H1 (cell line): ENCODE measurements at places on chromosomes 2 and 18.

GRCh38 chr2:59858540-59858939 is 694.9 kb downstream of the BCL11A start:
- no peak overlapping the region for H3K4me3 ChIP-seq
- no peaks in the 10 kb centered on the region for H3K36me3 ChIP-seq
- no peaks in the 10 kb centered on the region for H3K27me3 ChIP-seq
- no peak for DNase-seq
- H3K27ac ChIP-seq, result no peak overlapping the region

GRCh38 chr2:3780477-3781402 is 77.4 kb downstream of the DCDC2C start:
- H3K4me1 ChIP-seq, result 0 out of 2 replicates have a peak, but pooled peaks cover 2% of the 10 kb centered on the region
- H3K27ac ChIP-seq, result no peak overlapping the region

DNA sequence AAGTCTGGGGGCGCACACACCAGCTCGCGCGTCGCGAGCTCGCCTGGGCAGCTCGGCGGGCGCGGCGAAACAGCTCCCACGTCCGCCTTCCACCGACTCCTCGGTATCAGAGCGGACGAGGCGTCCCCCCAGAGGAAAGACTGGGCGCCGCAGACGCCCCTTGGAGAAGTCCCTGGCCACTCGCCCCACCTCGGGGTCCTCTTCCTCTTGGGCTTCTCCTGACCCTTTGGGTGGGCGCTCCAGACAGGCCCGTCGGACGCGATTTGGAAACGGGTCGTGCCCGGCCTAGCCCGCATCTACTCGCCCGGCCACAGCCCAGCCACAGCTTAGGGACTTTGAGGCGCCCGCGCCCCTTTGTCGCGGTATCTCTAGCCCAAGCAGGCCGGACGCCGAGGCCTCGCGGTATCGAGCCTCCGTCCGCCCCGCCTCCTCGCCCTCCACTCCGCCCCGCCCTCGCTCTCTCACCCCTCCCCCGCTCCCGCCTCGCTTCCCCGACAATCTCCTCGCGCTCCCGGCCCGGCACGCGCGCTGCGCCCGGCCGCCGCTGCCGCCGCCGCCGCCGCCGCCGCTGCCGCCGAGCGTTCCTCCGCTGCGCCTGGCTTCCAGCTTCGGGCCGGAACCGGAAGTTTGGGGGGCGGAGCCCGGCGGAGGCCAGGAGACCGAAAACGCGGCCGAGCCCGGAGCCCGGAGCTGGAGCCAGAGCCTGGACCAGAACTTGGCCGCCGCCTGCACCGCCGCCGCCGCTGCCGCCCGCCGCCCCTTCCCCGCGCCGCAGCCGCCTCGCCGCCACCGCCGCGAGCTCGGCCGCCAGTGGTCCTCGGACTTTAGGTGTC is 749 bp upstream of the ACVR2A start:
- H3K27ac ChIP-seq, result peak overlapping the region; percentile 94
- peaks cover 10% of the 10 kb centered on the region for H3K4me1 ChIP-seq
- H3K27me3 ChIP-seq, result no peaks in the 10 kb centered on the region
- DNase-seq, result peak; percentile 92
- H3K4me3 ChIP-seq, result peak overlapping the region; percentile 71

GRCh38 chr2:20170704-20171250 is 54.2 kb downstream of the SDC1 start:
- H3K4me3 ChIP-seq, result no peak overlapping the region
- DNase-seq, result no peak
- peaks cover 3% of the 10 kb centered on the region; the same call in 1 of the 2 replicates for H3K4me1 ChIP-seq
- no peaks in the 10 kb centered on the region for H3K27me3 ChIP-seq
- no peak overlapping the region for H3K27ac ChIP-seq

DNA sequence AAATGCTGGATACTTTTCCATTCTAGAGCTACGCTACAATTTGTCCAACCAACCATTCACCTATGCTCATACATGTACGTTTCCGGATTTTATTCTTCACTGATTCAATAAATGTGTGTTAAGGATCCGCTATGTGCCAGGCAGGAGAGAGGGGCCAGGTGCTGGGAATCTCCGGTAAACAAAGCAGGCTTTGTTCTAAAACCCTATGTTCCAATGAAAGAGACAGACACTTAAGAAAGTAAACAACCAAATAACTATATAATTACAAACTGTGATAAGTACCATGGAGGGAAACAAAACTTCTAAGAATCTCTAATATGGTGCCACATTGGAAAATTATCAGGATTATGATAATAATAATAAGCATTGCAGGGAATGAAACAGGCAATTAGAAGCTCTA is 22.2 kb upstream of the POMC start:
- H3K36me3 ChIP-seq, result no peaks in the 10 kb centered on the region
- no peak overlapping the region for H3K27ac ChIP-seq
- H3K4me3 ChIP-seq, result no peak overlapping the region
- no peaks in the 10 kb centered on the region for H3K27me3 ChIP-seq
- DNase-seq, result no peak
- no peaks in the 10 kb centered on the region for H3K4me1 ChIP-seq

DNA sequence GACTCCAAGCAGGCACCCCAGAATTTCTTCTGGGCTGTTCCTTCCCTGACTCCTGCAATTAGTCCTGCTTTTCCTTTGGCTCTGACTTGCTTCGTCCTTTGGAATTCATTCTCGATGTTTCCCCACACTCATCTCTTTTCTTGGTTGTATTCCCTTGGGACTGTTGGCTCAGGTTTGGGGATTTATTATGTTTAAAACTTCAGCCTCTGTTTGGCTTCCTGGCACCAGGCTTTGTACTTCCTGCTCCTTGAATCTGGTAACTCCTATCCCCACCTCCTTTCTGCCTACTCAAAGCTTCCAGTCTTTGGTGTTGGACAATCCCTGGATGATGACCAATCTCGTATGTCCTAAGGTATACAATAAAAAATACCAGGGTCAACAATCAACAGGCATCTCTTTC is 1.8 kb upstream of the KCNE4 start:
- H3K4me3 ChIP-seq, result no peak overlapping the region
- H3K27ac ChIP-seq, result no peak overlapping the region
- H3K36me3 ChIP-seq, result no peaks in the 10 kb centered on the region
- DNase-seq, result no peak
- no peaks in the 10 kb centered on the region for H3K27me3 ChIP-seq

DNA sequence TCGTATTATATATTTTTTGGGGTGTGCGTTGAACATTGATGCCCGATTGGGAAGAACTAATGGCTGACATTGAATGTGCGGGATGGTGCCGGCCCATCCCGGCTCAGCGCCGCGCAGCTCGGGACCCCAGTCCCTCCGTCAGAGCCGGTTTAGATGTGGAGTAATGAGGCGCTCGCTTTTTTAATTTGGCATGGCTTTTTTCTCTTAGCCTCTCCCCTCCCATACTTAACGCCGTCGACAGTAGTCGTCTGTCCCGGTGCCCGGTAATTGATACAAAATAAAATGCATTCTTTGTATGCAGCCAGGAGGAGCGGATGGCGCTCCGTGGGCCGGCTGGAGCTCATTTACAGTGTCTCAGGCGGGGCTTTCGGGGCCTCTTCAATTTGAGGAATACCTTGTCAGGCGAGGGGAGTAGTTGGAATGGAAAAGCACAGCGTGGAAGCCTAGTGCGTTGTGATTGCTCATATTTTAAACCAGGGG is 209.2 kb downstream of the GBX2 start:
- H3K36me3 ChIP-seq, result no peaks in the 10 kb centered on the region
- no peak for DNase-seq
- no peak overlapping the region for H3K27ac ChIP-seq
- H3K27me3 ChIP-seq, result no peaks in the 10 kb centered on the region
- no peaks in the 10 kb centered on the region for H3K4me1 ChIP-seq

DNA sequence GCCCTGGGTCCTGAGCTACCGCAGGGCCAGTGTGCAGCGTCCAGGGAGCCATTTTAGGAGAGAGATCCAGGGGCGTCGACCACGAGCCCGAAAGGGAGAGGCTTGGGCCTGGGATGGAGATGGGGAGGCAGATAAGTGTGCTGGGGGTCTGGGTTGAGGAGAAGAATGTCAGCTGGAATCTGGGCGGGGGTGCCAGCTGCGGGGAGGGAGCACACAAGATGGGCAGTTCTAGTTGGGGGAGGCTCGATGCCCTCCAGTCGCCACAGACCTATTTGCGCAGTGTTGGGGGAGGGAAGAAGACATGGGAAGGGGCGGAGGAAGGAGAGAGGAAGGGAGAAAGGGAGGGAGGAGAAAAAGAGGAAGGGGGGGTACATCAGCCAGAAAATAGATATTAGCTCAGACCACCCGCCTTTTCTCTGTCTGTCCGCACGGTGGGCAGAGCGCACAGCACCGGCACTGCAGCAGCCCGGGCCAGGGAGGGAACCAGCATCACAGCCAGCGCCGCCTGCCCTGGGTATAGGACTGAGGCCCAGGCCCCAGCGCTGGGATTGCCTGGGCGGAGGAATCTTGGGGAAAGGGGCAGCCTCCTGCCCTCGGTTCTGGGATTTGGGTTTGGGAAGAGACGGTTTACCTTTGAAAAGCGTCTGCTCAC is 1.9 kb upstream of the HOXD11 start:
- peaks cover 4% of the 10 kb centered on the region; the same call in 1 of the 2 replicates for H3K36me3 ChIP-seq
- no peaks in the 10 kb centered on the region for H3K4me1 ChIP-seq
- no peak overlapping the region for H3K27ac ChIP-seq
- DNase-seq, result no peak
- H3K4me3 ChIP-seq, result no peak overlapping the region
